ENCODE measurements at places on chromosomes 13 and 19. TPM values are rescaled to one million over a fixed set of nuclear protein-coding genes. Genes with fewer than 3 reads are reported as not detected.

Gene C19orf81
- 1.6 TPM for total RNA-seq

Gene FAAP24
- 4.9 TPM for total RNA-seq

Gene KIR2DL4
- total RNA-seq, result 0.39 TPM

Gene RNF113B
- total RNA-seq, result not detected

Gene LILRA1
- total RNA-seq, result 0.34 TPM

Gene CYP2A6
- not detected for total RNA-seq

Gene FGF22
- total RNA-seq, result 0.29 TPM

Gene MEIOSIN
- not detected for total RNA-seq

Gene DCT
- 0.42 TPM for total RNA-seq

Gene SLC5A5
- total RNA-seq, result 0.13 TPM

Gene KCNRG
- total RNA-seq, result 1.6 TPM

GRCh38 chr19:10388957-10389356, 8.6 kb upstream of the TYK2 start:
- DNase-seq, result peak; percentile 91

GRCh38 chr19:41273076-41273475, 8.9 kb downstream of the HNRNPUL1 start:
- DNase-seq, result no peak

- DNase-seq, result no peak
Measured at GRCh38 chr13:98315902-98316301, 138.8 kb upstream of the RNF113B start.

DNA sequence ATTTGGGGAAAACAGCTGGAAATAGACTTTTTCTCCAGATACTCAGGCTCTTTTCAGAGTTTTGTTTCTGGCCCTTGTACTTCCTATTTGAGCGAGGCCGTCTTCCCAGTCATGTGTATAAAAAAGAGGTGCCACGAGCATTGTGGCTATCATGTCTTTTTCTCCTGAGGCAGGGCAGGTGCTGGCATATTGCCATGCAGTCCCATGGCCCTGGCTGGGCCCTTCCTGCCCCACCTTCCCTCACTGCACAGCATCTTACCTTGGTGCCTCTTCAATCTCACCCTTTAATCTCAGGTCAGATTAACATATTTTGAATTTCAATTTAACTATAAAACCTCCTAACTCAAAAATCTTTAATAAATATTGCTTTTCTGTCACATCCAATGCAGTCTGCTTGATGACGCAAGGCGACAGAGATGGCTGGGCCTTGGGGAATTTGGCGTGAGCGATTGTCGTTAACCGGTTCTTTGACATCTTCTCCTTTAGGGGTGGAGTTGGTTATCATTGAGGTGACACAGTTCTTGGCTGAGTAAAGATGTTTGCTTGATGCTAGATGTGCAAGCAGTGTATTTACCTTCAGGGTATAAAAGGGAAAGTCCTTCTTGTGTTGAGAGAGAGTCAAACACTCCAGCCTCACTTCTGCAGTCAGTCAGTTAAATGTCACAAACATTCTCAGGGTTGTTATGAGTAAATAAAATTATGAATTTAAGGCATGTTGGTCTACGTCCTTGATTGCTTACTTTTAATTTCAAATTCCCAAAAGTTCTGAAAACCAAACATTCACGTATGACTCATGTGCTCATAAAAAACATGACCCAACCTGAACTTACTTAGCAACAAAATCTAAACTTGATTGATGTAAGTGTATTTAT, 289.9 kb downstream of the MYO16 start:
- DNase-seq, result no peak

- no peak for DNase-seq
Measured at GRCh38 chr13:108859197-108860012, 230.0 kb downstream of the MYO16 start.

GRCh38 chr19:36149673-36150406, 2.4 kb downstream of the COX7A1 start:
- DNase-seq, result no peak

DNA sequence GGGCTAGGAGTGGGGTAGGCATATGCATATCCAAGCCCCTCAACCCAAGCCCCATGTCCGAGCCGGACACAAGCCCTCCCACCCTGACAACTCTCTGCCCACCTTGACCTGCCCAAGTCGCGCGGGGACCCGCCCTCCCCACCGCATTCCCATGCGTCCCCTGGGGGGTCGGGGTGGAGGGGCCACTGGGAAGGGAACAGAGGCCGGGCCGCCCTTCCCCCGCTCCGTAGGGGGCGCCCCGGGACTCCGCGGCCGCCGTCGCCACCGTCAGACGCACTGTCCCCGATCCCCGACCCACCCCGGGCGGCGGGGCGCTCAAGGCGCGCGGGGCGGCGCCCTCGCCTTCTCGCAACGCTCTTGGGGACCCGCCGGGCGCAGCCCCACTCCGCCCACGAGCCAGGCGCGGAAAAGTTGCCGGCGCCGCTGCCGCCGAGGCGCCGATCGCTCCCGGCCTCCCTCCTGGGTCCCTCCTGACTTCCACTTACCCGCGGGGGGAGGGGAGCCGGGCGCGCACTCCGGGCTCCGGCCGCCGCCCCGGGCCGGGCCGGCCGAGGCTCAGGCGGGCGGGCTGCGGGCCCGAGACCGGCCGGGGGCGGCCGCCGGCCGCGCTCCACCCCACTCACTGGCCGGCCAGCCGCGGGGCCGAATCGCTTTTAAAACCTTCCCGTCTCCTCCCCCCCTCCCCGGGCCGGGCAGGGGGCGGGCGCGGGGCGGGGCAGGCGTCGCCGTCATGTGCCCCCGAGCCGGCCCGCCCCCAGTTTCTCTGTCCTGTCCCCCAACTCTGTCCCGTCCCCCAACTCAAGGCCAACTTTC, 34.4 kb upstream of the NANOS3 start:
- peak; percentile 90 for DNase-seq

GRCh38 chr19:2043251-2043641, 7.8 kb downstream of the MKNK2 start:
- DNase-seq, result peak; percentile 46

- no peak for DNase-seq
Measured at GRCh38 chr13:108902405-108903155, 273.2 kb downstream of the MYO16 start.

DNA sequence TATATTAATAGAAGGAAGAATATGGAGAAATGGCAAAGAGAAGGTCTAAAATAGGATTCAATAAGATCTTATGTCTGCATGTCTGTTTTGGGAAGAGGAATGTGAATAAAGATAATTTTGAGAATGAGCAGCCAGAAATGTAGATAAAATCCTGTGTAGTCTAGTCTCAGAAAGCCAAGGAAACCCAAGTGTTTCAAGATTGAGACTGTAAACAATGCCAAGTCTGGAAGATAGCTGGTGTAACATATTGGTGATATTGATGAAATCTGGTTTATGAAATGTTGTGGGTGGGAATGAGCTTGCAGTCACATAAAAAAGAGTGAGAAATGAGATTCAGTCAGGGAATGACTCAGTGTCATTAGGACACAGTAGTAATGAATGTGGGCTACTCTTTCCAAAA, 1180.3 kb upstream of the PCDH20 start:
- no peak for DNase-seq

DNA sequence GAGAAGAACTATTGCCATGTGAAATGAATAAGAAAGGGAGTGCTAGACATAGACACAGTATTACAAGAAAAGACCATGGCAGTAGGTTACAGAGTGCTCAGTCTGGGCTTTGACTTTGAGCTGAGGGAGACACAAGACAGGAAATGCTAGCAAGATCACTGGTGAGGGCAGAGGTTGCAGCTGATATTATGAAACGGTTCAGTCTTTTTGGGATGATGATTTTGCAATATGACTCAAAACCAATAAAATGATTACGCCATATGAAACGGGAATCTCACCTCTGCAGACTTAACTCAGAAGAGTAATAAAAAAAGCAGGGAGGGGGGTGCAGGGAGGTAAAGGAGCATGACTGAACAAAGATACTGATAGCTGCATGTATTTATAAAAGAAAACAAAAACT, 123.1 kb downstream of the RBM26 start:
- no peak for DNase-seq

- no peak for DNase-seq
Measured at GRCh38 chr13:109924376-109924775, 138.0 kb upstream of the IRS2 start.

- DNase-seq, result peak; percentile 72
Measured at GRCh38 chr13:83065108-83065507, 817.2 kb downstream of the SLITRK1 start.

DNA sequence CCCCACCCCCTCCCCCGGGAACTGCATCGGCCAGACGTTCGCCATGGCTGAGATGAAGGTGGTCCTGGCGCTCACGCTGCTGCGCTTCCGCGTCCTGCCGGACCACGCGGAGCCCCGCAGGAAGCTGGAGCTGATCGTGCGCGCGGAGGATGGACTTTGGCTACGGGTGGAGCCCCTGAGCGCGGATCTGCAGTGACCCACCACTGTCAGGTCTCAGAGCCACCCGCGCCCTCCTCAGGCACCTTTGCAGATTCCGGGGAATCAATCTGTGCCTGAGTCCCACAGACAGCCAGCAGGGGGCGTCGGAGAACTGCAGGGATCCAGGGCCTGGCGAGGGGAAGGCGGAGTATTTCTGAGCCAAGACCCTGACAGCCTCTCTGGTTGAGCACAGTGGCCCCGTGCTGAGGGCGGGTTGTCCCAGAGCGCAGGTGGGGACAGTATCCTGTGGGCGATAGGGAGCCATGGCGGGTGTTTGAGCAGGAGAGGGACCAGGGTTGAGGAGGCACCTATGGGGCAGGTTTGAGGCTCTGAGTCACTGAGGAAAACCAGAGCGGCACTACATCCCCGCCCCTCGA, 30.4 kb upstream of the CYP4F8 start:
- DNase-seq, result peak; percentile 85

- no peak for DNase-seq
Measured at GRCh38 chr13:65592731-65593130, 1637.4 kb downstream of the PCDH9 start.

All from ureter (tissue), 1 donor.